T-helper 1 cell (primary cell): ENCODE measurements at places on chromosomes 11 and 22.
A peak's percentile ranks its signal among the peaks of the same experiment; 100 is the strongest.

DNA sequence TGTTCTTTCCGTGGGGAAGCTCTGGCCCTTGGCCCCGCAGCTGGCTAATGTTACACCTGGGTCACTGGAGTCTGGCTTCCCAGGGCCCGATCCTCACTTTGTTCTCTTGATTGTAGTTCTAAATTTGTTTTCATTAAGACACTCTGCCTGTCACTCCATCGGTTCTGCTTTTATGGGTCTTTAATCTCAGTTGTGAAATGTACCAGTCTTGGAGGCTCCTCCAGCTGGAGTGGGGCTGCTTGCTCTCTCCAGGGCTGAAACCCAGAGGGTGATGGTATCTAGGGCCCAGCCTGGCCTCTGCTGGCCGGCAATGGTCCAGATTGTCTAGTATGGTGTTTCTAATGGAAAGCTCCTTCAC is 352.9 kb downstream of the TENM4 start:
- no peak for DNase-seq

GRCh38 chr22:46727813-46728364 is 10.2 kb downstream of the CERK start:
- DNase-seq: no peak

DNA sequence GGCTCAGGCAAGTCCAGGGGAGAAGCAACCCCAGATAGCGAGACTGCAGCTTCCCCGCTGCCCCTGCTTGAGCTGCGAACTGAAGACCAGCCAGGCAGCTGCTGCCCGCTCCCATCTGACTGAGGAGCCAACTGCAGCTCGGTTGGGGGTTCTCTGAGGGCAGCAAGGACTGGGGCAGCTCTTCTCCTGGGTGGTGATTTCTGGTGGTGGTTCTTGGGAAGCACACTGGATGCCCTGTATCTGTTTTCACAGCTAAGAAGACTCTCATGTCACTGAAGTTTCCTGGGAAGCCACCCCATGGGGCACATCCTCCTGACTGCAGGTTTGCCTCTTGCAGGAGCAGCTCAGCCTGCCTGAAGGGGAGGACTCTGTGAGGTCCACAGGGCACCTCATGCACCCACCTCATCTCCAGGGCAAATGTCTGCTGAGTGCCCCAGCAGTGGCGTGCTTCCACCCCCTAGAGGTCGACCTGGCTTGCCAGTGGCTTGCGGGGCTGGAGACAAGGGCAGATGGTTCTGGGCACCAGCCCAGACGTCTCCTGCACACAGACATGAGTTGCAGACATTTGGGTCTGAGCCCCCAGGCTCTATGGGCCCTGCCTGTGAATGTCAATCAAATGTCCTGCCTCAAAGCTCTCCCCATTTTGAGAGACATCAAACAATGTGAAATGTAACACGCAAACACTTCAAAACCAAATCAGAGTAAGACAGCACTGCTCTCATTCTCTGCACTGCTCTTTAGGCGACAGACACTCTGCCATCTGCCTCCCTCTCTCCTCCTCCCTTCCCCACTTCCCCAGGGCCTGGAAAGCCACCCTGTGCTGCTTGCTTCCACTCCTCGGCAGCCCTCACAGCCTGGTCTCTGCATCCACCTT is 800.9 kb downstream of the BRD1 start:
- no peak for DNase-seq

- no peak for DNase-seq
Measured at GRCh38 chr22:25007444-25008106, 55.1 kb downstream of the KIAA1671 start.

DNA sequence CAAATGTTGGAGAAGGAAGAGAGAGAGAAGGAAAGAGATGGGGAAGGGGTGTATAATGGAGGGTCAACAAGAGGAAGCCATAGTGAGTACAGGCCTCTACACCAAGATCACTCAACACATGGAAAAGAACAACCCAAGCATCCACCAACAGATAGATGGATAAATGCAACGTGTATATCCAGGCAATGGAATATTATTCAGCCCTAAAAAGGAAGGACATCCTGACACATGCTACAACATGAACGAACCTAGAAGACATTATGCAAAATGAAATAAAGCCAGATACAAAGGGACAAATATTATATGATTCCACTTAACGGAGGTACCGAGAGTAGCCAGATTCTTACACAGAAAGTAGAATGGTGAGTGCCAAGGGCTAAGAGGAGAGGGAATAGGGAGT is 59.3 kb downstream of the NRXN2 start:
- DNase-seq: no peak

DNA sequence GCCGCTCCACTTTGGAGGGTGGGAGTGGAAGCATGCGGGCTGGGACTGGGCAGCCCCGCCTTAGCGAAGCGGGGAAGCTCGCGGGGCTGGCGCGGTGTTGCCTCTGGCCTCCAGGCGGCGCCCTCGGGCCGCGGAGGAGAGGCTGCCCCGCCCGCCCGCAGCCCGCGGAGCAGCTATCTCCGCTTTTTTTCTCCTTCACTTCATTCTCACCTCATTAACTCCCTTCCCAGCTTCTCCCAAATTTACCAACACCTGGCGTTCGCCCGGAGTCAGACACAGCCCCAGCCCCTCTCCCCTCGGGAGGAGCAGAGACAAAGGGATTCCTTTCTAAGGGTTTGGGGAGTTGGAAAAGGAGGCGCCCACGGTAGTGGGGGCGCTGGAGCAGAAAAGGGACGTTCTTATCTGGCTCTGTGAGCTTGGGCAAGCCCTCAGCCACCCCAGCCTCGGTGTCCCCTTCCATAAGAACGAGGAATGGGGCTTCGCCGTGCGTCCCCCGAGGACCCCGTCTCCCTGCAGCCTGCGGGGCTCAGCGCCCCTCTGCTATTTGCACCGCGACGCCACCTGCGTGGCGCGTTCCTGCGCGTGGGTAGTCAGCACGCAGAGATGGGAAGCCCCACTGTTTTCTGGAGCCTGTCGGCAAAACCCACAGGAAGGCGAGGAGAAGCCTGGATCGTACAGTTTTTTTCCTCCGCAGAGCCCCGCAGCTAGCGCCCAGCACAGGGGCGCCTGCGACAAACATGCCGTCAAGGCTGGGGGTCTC is 1.5 kb upstream of the WNT11 start:
- peak; percentile 76 for DNase-seq

DNA sequence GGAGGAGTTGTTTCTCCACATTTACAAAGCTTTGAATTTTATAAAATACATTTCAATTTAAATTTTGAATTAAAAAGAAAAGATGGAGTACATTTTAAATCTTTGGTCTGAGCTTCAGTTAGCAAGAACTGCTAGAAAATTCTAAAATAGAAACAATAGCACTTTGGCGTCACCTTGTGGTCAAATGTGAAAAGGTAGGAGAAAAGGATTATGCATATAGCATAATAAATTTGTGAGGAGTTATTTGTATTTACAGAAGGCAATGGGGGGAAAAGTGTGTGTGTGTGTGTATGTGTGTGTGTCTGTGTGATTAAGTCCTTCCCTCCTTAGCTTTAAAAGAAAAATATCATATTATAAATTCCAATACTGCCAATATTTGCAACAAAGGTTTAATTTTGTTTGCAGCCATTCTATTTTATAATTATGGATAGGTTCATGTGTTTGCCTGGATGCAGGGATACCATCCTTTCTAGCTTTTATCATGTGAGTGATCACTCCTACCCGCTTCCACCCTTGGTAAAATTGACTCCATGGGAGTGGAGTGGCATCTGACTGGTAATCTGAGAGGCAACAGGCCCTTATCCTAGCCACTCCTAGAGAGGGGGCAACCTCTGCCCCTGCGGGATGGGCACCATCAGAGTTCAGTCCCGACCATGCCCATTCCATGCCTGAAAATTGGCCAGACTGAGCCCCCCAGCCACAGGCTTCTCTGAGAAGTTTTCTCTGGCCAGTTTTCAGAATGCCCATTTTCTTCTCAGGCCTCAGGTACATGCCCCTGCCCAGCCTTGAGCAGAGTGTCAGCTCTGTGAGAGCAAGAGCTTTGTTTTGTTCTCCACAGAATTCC is 13.6 kb upstream of the LGR4 start:
- no peak for DNase-seq

DNA sequence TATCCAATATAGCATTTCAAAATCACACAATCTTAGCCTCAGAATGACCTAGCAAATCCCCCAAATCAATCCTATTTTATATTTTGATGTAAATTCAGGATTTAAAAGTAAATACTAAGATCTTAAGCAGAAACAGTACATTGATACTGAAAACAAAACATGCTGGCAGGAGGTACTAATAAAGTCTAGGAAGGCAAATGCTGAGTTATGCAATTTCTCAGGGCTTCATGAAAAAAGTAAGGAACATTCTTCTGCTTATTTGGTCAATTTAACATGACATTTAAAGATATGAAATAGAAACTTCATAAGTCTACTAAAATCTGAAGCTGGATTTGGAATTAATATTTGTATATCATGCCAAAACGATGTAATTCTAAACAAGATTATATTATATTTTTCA is 153.3 kb downstream of the SWAP70 start:
- DNase-seq: no peak

DNA sequence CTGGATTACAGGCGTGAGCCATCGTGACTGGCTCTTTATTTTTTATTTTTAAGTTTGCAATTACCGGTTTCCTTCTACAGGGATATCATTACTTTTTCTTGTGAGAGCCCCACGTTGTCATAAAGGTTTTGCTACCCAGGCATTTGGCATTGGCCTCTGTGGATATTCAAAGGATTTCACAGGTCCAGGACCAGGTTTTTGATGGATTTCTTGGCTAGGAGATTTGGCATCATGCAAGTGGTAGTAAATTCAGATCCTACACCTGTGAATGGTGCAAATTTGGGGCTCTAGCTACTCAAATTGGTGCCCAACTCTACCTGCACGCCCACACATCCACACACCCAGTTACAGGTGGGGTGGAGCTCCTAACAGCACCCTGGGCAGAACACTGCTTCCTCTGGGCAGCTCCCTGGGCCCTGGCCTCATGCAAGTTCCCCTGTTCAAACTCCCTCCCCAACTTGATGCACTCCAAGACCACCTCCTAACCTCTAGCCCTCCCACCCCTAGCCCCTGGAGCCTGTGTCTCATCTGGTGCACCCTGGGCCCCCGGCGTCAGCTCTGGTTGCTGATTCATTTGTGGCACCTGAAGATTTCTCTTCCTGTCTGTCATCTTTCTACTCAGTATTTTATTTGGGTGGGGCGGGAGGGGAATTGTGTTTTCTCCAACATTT is 9.3 kb upstream of the MRGPRD start:
- no peak for DNase-seq

DNA sequence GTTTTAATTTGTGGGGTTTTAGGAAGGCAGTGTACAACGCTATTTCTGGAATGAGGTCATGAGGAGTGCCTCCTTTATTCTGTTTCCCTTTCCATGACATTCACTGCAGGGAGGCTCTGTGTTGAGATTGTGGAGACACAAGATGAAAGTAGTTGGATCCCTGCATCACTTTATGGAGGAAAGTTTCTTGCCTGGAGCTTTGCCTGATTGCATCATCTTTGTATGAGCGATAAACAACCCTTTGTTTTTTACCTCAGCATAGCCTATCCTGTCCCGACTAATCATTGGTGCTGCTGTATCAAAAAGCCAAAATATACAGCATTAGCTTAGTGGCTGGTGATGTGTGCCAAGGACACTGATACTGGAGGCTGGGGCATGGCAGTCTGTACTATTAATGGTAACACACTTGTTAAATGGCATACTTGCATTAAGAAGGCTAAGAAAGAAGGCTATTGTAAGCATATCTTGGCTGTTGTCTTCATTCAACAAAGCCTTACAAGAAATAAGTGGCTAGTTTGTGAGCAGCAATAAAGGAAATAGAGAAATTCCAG is 31.2 kb upstream of the SLC5A4 start:
- no peak for DNase-seq

DNA sequence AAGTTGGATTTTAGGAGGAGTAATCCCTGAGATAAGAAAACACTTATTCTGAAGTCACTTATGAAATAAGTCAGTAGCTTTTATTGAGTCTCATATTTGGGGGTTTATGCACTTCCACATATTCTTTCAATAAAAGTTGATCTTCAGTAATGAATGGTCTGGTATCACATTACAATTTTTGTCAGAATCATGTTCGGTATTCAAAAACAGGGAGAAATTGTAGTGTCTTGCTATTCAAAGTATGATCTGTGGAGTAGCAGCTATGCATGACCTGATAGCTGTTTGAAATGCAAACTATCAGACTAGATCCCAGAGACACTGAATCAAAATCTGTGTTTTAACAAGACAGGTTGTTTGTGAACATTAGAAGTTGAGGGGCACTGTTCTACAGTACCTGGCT is 857.6 kb downstream of the METTL15 start:
- DNase-seq: no peak

DNA sequence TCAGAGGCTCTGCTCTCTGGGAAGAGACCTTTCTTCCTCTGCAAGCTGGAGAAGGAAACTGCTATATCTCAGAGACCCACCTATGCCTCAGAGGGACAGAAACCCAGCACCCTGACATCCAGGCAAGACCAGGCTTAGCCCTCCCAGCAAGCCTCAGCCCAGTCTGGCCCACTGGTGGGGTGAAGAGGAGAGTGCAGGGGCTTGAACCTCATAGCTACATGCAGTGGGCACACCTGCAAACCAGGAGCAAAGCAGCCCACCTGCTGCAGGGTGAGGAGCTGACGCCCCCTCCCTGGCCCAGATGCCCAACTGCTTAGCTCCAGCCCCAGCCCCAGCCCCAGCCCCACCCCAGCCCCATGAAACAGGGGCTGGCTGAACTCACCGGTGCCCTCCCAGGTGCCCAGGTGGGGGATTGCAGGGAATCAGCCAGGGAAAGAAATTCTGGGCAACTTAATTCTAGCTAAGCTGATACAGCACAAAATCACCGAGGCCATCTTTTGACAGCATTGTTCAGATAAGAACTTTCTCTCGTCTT is 246.8 kb downstream of the BUD13 start:
- DNase-seq: no peak

DNA sequence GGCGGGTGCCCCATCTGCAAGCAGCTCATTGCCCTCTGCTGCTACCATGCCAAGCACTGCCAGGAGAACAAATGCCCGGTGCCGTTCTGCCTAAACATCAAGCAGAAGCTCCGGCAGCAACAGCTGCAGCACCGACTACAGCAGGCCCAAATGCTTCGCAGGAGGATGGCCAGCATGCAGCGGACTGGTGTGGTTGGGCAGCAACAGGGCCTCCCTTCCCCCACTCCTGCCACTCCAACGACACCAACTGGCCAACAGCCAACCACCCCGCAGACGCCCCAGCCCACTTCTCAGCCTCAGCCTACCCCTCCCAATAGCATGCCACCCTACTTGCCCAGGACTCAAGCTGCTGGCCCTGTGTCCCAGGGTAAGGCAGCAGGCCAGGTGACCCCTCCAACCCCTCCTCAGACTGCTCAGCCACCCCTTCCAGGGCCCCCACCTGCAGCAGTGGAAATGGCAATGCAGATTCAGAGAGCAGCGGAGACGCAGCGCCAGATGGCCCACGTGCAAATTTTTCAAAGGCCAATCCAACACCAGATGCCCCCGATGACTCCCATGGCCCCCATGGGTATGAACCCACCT is 28.0 kb upstream of the L3MBTL2 start:
- DNase-seq: no peak

DNA sequence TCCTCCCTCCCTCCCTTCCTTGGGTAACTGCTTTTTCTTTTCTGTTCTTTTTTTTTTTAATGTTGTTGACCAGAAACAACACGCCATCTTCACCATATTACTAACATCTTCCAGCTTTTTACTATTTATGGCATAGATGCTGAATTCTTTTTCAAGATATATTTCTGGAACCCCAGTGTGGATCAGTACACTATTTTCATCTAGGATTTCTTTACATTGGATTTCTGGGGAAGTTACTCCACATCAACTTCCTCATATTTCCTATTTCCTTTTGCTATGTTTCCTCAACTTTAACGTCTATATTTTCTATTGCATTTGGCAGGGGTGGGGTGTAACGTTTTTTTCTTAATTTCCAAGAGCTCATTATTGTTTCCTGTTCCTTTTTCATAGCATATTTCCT is 7.0 kb downstream of the PGM2L1 start:
- DNase-seq: no peak

- no peak for DNase-seq
Measured at GRCh38 chr11:30016588-30017363, at the start of gene KCNA4. Gene KCNA4, minus strand, starts transcription at chr11:30017030. Its CDS starts 4,352 bp downstream, at chr11:30012678.
